ENCODE measurements at places on chromosomes 11 and 22. TPM values are rescaled to one million over a fixed set of nuclear protein-coding genes. Genes with fewer than 3 reads are reported as not detected.

DNA sequence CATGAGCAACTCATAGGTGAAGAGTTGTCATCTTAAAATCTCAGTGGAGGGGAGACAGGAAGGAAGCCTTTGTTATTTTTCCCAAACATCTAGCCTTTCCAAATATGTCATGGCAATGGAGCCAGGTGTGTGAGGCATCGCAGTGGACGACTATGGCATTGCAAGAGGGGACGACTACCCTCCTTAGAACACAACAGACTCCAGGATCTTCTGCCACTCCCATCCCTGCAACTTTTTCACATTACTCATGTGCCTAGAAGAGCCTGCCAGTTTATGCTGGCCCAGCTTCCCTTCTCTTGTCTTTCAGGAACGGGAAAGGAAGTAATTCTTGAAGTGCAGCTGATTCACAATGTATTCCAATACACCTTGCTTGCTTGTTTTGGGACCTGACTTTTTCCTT lies 1008.4 kb downstream of the OPCML start:
- no peak overlapping the region for H3K4me3 ChIP-seq
- H3K4me1 ChIP-seq, result no peaks in the 10 kb centered on the region

DNA sequence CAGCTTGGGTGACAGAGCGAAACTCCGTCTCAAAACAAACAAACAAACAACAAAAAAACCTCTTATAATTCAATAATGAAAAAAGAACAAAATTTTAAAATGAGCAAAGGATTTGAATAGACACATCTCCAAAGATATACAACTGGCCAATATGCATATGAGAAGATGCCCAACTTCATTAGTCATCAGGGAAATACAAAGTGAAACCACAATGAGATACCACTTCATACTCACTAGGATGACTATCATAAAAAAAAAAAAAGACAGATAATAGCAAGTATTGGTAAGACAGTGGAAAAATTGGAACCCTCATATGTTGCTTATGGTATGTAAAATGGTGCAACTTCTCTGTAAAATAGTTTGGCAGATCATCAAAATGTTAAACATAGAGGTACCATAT lies 28.7 kb upstream of the BARX2 start:
- no peak overlapping the region for H3K4me3 ChIP-seq
- DNase-seq, result no peak
- no peaks in the 10 kb centered on the region for H3K27me3 ChIP-seq
- no peaks in the 10 kb centered on the region for H3K36me3 ChIP-seq
- no peak overlapping the region for H3K27ac ChIP-seq

Gene BRMS1
- 38.4 TPM for total RNA-seq

Gene LYVE1
- total RNA-seq, result not detected

- H3K27ac ChIP-seq, result no peak overlapping the region
- H3K4me1 ChIP-seq, result peaks cover 7% of the 10 kb centered on the region
- peak; percentile 50 for DNase-seq
- peaks cover 31% of the 10 kb centered on the region for H3K27me3 ChIP-seq
Observed at GRCh38 chr11:76209973-76210930, 4.0 kb upstream of the WNT11 start.

Gene CCND1
- 55.6 TPM for total RNA-seq

GRCh38 chr11:19079643-19080440 lies 19.3 kb upstream of the MRGPRX2 start:
- no peaks in the 10 kb centered on the region for H3K4me1 ChIP-seq
- H3K27me3 ChIP-seq, result no peaks in the 10 kb centered on the region
- H3K4me3 ChIP-seq, result no peak overlapping the region

GRCh38 chr11:72135891-72136683 lies 562 bp downstream of the FOLR3 start:
- H3K36me3 ChIP-seq, result no peaks in the 10 kb centered on the region
- no peak for DNase-seq
- H3K27ac ChIP-seq, result no peak overlapping the region
- H3K4me1 ChIP-seq, result no peaks in the 10 kb centered on the region
- H3K27me3 ChIP-seq, result no peaks in the 10 kb centered on the region
